Transverse colon (tissue), 4 donors: ENCODE measurements at places on chromosomes 4 and X.

DNA sequence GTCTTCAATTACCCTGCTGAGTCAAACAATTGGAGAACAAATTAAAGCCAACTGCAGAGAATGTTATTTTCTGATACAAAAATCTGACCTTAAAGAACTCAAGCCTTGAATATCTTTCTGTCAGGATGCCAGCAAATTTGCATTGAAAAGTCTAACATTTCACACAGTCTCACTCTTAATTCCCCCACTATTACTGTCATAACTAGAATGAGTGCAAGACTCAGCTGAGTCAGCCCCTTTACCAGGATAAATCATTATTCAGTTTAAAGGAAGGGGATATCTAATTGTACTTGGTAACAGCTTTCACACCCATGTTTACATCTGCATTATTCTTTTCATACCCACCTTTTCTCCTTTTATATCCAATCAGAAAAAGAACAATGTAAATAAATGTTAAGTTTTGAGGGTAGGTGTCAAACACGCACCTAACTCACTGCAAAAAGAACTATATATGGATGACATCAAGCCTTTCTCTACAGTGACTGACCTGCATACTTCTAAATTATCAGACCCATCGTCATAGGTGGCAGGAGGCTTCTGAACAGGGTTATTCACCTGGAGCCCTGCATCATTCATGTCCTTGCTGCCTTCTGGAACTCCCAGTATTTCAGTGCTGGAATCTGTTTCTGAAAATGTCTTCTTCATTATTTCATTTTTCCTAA lies 117.4 kb downstream of the TMA16 start:
- no peak for DNase-seq

- DNase-seq = no peak
Measured at GRCh38 chr4:98687876-98688275, 29.5 kb upstream of the TSPAN5 start.

DNA sequence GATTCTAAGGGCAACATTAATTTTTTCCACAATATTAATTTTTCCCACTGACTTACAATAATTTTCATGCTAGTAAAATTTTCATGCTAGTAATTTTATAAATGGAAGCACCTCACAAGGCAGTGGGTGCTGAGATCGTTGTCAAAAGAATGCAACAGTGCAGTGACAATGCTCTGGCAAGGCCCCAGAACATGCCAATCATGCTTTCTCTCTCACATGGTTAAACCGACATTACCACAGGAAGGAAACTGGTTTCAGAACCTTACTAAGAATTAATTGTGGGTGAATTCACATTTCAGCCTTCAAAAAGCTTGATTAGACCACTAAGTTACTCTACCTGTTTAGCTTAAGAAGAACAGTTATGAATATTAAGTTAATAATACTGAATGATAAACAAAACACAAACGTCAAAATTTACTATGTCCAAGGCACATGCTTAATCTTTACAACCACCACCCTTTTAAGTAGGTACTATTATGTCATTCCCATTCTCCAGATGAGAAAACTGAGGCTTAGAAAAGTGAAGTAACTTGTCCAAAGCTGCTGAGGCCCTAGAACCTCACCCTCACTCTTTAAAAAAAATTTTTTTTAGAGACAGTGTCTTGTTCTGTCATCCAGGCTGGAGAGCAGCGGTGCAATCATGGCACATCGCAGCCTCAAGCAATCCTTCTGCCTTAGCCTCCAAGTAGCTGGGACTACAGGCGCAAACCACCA lies 10.0 kb upstream of the OPHN1 start:
- no peak for DNase-seq

GRCh38 chr4:142449771-142450373 lies 396.2 kb downstream of the INPP4B start:
- DNase-seq = no peak
